A172 (cell line): ENCODE measurements at places on chromosomes 12 and 14.

DNA sequence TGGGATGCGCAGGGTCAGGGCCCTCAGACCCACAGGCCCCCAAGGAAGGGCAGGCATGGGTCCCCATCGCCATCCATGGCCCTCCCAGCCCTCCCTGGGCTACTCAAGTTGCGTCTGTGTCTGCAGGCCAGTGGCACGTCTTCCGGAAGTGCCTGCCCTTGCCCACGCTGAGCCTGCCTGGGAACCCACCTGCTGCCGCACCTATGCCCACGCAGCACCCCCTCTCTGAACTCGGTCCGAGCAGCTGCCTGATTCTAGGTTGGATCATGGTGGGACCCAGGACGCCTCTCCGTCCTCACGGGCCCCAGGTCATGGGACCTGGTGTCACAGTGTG lies 182.8 kb downstream of the ADGRD1 start:
- DNase-seq, result no peak

DNA sequence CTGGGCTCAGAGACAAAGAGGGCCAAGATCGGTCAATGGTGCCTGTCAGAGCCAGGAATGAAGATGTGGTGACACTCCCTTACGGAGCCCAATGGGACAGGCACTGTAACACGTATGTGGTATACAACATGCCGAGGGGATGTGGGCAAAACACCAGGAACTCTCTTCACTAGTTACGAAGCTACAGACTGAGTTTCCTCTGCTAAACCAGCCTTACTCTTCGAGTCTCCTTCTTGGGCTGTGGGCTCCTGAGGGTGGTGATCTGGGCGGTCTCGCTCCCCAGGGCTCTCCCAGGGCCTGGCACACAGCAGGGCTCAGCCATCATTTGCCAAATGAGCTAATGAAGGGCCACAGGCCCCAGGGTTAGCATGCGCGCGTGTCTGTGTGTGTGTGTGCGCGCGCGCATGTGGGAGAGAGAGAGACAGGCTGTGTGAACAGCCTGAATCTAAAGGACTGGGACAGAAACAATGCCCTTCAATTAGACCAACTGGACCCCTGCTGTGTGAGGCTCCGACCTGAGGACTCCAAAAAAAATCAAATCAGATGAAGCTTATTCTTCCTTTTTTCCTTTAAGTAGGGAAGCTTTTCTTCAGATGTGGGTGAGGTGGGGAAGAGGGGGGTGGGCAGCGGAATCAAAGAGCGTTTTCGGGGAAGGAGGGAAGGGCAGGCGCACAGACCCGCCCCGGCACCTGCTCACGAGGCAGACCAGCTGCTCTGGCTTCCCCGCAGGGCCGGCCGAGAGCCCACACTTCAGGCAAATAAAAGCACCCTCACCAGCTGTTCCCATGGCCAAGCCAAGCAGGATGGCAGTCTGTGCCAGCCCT lies 42.5 kb downstream of the CCDC88C start:
- DNase-seq, result no peak

DNA sequence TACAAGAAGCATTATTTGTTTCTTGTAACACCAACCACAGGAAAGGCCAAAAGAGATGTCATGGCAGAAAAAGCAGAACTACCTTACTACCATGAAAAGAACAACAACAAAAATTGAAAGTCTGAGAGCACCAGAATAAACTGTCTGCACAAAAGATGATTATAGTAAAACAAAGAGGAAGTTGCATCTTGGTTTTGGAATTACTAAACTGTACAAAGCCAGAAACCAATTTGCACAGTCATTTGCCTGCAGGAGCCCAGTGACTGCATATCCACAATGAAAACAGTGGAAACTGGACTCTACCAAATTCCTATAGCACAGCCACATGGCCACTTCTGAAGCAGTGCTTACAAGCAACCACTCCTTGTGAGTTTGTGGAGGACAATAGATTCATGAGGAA lies 276.2 kb downstream of the SSPN start:
- no peak for DNase-seq

DNA sequence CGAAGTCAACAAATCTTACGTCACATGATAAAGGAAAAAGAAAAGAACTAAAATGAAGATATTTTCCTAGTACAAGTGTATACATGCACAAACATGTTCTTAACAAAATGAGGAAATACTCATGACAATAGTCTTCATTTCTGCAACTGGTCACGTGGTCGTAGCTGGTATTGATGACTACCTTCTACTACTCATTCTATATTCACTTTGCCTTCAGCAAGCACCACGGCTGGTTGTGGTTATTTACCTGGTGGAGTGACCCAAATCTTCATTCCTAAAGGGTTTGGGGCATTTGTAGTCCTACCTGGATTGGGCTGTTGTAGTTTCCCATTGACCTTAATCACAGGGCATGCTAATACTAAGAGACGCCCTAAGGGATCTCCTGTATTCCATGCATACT lies 51.2 kb downstream of the FIGNL2 start:
- no peak for DNase-seq

- no peak for DNase-seq
These were observed 347.4 kb downstream of the DPF3 start for GRCh38 chr14:72546344-72547016.

DNA sequence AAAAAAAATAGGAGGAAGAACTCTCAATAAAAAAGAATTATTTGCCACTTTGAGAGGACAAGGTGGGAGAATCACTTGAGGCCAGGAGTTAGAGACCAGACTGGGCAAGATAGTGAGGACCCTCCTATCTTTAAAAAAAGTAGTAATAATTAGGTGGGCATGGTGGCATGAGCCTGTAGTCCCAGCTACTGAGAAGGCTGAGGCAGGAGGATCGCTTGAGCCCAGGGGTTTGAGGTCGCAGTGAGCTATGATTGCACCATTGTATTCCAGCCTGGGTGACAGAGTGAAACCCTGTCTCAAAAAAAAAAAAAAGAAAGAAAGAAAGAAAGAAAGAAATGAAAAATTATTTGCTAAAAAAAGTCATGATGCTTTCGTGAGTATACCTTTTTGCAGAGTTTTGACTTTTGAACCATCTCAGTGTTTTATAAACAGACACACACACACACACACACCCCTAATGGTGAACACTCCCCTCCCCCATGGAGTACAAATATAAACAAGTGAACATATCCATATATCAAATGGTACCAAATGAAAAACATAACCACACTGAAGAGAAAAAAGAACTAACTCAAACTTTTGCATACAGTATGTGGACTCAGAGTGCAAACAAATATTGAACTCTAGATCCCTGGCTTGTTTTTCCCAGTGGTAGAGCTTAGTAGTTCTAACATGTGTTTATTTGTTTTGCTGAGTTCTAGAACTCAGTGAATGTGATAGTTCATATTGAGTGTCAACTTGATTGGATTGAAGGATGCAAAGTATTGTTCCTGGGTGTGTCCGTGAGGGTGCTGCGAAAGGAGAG lies 27.7 kb upstream of the DNM1L start:
- DNase-seq, result no peak

DNA sequence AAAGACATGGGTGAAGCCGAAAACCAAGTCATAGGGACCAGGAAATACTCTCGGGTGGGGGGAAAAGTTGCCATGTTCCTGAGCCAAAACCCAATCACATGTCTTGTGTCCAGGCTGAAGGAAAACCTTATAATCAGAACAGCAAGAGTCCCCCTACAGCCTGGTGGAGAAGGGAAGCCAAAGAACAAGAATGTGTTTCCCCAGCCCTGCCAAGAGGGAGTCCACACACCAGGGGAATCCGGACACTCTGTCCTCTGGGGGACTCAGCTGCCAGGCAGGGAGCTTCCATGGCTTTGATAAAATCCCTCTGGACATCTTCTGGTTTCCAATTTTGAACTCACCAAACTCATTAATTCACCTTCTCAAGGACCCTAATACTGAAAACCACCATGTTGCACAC lies 273.0 kb downstream of the FOXN3 start:
- DNase-seq, result no peak

- DNase-seq, result no peak
These were observed 95.8 kb downstream of the PRKCH start for GRCh38 chr14:61417141-61417540.

DNA sequence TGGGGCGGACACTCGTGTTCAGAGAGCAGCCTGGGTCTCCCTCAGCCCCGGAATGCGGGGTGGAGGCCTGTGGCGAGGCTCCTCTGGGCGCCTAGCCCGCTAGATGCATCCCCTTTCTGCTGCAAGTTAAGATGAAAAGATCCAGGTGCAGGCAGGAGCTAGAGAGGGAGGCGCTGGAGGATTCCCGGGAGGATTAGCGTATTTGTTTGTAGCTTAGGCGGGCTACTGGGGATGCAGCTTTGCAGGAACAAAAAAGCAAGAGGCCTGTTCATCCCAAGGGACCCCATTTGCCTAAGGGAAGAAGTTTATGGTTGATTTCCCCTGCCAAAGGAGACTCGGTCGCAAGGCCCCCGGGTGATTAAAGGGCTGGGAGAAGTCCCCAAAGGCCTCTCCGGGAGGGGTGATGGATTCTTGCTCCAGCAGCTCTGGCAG lies 824 bp downstream of the CCDC177 start:
- DNase-seq, result no peak

DNA sequence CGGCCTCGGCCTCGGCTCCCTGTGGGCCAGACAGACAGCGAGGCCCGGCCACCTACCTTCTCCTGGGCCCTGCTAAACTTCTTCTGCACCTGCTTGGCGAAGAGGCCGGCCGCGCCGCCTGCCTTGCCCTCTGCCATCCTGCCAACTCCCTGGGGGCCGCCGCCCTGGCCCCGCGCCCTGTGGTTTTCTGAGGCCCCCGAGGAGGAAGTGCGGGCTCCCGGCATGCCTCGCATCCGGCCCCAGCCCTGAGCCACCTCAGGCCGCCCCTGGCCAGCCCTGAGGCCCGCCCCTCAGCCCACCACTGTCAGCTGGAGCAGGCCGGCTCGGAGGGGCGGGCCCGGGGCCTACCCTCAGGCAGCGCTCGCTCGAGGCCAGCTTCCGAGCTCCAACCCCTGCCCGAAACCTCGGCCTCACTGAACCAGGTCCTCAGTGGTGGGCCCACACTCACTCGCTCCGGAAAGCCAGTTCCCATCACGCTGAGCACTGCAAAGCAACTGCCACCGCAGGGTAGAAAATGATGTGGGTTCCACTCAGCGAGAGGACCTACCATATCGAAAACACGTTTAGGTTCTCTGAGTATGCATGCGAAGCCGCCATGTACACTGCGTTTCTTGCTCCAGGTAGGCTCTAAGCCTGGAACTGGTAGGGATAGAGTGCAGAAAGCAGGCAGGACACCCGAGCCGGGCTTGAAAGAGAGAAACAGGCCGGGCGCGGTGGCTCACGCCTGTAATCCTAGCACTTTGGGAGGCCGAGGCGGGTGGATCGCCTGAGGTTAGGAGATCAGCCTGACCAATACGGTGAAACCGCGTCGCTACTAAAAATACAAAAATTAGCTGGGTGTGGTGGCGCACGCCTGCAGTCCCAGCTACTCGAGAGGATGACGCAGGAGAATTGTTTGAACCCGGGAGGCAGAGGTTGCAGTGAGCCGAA lies at the start of gene BIN2:
TSS of gene BIN2 (minus strand) at position 209 of the 930 bp plus-strand sequence. CDS start at position 137, 72 bp downstream.
- no peak for DNase-seq

DNA sequence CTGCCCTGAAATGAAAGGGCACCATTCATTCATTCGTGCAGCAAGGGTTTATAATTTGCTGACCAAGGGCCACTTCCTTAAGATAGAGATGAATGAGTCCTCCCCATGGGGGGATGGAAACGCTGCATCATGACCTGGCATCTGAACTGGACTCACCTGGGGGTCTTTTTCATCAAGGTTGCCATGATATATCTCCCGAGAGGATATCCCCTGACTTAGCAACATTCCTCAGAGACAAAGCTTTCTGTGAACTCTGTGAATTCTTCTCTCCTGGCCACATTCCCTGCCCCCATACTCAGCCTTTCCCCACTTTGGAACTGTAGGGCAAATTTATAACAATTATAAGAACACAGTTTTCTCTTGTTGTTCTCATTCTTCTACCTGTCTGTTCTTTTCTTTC lies 30.8 kb downstream of the SRRM4 start:
- DNase-seq, result no peak

GRCh38 chr12:113127791-113128199 lies 7.8 kb downstream of the RASAL1 start:
- no peak for DNase-seq

- DNase-seq, result no peak
These were observed 103.7 kb downstream of the SYT1 start for GRCh38 chr12:78968226-78968625.

DNA sequence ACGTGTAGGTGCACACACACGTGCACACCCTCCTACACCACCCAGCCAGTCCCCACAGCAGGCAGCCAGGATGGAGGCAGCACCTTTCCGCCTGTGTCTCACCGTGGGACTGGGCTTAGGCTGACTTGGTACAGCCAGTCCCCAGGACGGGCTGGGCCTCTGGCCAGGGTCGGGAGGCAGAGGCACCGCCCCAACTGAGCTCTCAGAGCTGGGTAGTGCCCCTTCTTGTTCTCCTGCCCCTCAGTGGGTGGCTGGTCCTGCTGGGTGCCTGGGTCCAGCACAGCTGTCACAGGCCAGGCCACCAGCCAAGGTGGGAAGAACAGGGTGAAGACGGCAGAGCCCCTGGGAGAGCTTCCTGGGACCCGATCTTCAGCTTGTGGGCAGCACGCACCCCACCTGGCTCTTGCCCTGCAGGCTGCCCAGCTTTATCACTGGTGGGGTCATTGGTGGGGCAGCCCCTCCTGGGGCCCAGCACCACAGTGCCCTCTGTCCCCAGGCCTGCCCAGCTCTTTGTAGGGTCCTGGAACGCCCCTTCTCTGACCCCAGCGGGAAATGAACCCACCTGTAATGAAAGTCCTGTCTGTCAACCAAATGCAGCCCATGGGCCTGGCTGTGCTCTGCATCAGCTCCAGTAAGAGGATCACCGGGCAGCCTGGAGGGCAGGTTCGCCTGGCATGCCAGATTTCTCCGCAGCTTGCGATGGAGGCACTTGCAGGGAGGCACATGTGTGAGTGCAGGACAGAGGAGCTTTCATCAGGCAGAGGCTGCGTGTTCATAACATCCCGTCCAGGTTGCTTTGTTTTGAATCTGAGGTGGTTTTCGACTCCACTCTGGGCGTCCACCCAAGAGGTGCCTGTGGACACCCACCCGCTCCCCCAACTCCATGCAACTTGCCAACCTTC lies 14.7 kb downstream of the CDCA4 start:
- no peak for DNase-seq

DNA sequence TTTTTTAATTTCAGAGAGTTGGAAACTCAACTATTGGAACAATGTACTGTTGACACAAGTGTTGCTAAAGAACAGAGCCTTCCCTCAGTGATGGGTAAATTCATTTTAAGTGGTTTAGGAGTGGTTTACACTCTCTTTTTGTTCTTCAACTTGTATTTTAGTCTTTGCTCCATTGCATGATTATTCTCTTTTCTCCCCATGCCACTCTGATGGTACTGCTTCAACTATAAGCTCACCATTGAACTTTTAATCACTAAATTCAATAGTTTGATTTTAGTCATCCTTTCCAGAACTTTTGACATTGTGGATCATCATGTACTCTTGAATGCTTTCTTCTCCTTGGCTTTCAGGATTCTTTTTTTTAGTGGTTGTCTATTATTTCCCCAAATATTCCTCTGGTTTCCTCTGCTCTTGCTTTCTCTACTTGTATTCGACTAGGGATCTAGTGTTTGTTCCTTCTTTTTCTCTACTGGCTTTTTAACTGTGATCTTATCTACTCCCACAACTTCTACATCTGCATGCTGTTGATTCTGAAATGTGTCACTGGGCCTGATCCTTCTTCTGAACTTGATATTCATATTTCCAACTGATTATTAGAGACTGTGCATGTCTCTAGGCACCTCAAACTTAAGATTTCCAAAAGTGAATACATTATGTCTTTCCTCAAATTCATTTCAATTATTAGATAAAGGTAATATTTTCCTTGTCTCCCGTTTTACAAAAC lies 15.4 kb downstream of the ACTR10 start:
- DNase-seq, result no peak
